Astrocyte (in vitro differentiated cells and primary cell): ENCODE measurements at places on chromosomes 11 and 22. TPM values are rescaled to one million over a fixed set of nuclear protein-coding genes. Genes with fewer than 3 reads are reported as not detected.
A peak's percentile ranks its signal among the peaks of the same experiment; 100 is the strongest.

DNA sequence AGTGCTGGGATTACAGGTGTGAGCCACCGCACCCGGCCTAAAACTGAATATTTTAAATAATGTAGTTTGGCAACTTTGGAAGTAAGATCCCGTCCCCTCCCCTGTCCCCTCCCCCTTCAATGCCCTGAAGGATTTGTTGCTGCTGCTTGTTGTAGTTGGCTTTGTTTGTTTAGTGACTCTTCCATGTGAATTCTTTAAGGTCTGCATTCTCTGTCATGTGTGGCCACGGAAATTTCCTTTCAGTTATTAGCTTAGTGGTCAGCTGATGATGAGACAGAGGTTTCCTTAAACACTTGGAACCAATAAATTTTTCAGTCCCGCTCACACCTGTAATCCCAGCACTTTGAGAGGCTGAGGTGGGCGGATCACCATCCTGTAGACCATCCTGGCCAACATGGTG lies 109.9 kb downstream of the MPPED1 start:
- DNase-seq: no peak

DNA sequence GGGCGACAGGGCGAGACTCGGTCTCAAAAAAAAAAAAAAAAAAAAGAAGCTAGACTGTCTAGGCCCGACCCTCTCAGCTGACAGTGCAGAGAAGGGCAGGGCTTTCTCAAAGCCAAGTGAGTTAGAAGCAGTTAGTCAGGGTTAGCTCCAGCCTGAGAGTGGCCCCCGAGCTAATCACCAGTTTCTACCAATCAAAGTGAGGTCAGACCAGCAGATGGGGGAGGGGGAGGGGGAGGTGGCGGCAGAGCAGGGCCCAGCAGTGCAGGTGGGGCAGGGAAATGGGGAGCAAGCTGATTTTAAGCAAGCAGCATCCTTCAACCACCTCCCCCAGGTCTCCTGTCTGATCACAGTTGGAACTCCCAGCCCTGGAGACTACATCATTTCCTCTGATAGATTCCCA lies 55.3 kb upstream of the PRR5 start:
- DNase-seq: no peak

DNA sequence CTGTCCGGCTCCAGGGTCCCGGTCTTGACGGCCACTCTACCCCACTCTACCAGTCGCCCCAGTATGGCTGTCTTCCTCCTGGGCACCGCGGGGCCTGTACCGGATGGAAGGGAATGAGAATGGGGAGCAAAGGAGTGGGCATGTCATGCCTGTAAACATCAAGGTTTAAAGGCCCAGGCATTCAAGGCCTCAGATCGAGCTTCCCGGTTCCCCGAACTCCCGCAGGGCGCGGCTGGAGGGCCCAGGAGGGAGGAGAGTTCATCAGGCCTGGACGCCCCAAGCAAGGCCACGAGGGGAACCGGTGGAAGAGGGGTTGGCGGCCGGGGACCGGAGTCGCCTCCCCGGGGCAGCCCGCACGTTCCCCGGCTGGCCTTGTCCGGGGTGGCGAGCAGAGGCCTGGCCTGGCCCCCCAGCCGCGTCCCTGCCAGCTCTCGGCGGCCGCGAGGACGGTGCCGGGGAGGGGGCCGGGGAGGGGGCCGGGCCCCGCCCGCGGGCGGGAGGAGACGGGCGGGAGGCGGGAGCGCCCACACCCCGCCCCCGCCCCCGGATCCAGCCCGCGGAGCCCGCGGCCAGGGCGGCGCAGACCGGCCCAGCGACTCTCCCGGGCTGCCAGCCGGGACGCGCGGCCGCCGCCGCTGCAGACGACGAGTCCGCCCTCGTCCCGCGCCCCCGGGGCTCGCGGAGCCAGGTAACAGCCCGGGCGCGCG lies at the start of gene CDC42EP1:
Gene CDC42EP1, plus strand, starts transcription at position 580 of the 707 bp plus-strand sequence. CDS start 5,870 bp downstream, outside the sequence.
- DNase-seq: peak; percentile 40

OR52A5 gene
- not detected in 2 replicates for total RNA-seq

DNA sequence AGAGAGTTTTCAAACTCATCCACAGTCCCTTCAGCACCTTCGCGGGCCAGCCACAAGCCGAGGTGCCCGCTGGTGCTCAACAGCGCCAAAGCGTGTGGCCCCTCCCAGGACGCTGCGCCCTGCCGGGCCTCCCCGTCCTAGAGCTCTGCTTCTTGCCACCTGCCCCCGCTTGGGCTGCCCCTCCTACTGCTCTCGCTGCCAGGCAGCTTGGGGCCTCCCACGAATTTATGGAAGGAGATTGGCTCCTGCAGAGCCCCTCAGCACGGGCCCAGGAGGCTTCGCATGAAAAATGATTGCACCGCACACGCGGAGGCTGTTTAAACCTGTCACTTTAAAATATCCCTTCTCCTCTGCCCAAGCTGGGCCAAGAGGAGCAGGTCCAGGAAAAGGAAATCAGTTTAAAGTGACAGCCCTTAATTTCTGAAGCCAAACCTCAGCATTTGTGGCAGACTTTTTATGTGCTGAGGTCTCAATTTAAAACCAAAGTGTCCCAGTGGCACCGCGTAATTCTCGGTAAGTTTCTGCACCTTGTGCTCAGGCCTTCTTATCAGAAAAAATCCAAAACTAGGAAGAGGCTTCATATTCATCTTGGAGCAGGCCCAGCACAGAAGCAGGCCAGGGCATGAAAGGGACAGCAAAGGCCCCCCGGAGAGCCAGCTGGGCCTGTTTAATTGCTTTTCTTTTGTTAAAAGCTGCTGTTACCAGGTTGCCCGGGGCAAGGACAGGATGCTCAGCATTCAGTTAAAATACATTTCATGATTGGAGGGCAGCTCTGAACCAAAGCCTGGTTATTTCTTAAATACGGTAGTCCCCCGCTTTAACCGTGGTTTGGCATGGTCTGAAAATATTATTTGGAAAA lies 303.6 kb downstream of the OPCML start:
- DNase-seq: no peak

GRCh38 chr11:88174709-88175568 lies at the start of gene RAB38:
Gene RAB38, minus strand, starts transcription at chr11:88175443. Its CDS starts 59 bp downstream, at chr11:88175384.
- DNase-seq: peak; percentile 70

DNA sequence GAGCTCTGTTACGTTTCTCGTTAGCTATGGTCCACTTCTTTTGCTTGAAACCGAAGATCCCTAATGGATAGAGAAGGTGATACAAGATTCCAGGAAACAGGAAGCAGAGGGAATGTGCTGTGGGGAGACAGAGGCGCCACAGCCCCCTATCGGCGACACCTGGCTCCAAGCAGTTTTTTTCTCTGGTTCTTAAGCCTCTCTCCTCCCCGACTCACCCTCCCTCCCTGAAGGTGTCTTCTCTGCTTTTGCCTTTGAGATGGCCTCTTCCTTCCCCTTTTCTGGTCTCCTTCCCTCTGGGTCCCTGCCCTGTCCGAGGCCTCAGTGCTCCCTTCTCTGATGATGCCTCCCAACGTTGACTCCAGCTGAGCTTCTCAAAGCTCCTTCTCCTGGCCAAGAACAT lies 14.2 kb upstream of the APOBEC3A start:
- DNase-seq: no peak

DNA sequence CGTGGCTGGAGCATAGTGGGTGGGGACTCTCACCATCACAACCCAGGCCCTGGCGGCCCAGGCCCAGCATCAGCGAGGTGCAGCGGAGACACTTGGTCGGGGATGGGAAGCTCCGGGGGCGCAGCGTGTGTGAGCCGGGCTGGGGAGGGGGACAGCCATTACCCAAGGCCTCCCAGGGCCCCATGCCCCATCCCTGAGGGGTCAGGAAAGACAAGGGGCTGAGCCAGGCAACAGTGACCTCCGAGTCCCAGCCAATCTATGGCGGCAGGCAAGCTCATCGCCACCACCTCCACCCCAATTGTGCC lies 11.3 kb downstream of the CDC42BPG start:
- DNase-seq: no peak
